ENCODE measurements at places on chromosomes 7 and 10.
A peak's percentile ranks its signal among the peaks of the same experiment; 100 is the strongest.

DNA sequence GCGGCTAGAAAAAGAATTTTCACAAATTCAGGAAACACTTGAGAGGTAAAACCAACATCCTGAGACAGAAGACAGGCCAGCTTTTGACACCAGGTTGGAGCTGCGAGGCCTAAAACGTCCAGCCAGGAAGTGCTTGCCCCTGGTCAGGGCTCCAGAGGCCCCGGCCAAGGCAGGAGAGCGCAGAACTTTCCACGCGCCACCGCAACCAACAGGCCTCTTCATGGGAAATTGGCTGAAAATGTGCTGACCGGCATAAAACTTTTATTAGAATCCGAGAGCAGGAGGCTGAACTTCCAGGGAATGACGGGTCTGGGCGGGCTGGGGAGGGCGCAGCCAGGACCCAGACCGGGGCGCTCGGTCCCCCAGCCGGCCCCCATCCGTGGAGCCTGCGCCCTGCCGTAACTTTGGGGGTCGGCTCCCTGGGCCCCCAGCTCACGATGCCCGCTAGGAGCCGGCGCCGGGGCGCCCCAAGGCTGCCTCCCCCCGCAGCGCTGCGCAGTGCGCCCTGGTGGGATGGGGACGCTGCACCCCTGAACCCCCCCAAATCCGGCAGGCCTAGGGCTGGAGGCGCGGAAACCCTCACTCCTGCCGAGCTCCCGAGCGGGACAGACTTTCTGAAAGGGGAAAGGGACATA, 414.0 kb upstream of the MKI67 start:
- no peak for DNase-seq

GRCh38 chr10:36181426-36182178, 539.5 kb upstream of the FZD8 start:
- peak; percentile 46 for DNase-seq

GRCh38 chr7:16063716-16064675, 357.3 kb downstream of the CRPPA start:
- no peak for DNase-seq

GRCh38 chr10:77381750-77382149, 255.9 kb downstream of the KCNMA1 start:
- no peak for DNase-seq

DNA sequence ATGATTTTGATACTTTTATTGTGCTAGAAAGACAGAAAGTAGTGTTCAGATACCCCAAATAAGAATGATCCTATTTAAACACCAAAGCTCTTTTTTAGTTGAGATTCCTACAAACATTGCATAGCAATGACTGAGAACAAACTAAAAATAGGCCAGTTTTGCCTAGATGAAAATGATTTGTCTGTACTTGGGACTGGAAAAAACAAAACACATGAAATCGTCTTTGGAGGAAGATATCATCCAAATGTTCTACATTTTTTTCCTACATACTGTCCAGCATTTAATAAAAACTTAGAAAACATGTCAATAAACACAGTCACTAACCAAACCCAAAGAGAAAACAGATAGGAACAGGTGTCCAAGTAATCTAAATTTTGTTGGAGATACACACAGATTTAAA, 111.6 kb upstream of the MEOX2 start:
- DNase-seq = no peak

- peak; percentile 4 for DNase-seq
Measured at GRCh38 chr7:45402480-45403218, 171.5 kb upstream of the ADCY1 start.

DNA sequence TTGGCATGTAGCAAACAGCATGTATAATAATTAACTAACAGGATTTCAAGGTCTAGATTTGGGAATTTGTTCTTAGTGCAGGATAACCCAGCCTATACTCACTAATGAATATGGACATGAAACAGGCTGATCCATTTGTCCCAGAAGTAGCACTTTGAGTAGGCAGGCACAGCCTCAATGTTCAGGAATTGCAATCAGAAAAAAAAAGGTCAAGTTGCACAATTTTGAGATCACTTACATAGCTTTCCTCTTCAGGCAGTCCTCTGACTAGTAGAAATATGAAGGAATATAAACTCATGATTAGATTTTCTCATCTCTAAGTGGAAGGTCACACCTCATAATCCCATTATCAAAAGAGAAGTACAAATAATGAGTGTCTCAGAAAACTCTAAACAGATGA, 921.4 kb upstream of the CELF2 start:
- DNase-seq = no peak

GRCh38 chr7:130141161-130141883, 63.9 kb downstream of the TMEM209 start:
- DNase-seq = no peak

DNA sequence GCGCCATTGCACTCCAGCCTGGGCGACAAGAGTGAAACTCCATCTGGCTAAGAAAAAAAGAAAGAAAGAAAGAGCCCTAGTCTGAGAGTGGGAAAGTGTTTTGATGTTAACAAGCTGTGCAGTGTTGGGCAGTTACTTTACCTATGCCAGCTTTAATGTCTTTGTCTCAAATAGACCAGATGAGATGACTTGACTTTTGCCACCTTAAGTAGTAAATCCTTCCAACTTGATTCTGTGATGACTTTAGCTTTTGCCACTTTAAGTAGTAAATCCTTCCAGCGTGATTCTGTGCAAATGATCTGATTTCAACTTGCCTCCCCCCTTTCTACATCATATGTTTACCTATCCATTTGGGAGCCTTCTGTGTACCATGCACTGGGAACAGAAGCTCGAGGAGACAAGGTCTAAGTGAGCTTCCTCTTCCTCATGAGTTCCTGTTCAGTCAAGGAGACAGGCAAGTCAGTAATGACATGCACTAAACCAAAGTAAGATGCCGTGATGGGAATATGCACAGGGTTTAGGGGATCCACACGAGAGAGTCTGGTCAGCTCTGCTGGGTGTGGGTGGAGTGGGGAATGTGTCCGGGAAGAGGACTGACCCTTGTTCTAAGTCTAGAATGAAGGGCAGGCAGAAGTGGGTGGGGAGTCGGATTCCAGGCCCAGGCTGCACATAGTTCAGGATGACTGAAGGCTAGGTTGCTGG, 17.2 kb downstream of the INPP5F start:
- no peak for DNase-seq

GRCh38 chr10:97011397-97011796, 174.4 kb downstream of the SLIT1 start:
- DNase-seq = no peak

- DNase-seq = no peak
Measured at GRCh38 chr7:94276795-94277194, 117.9 kb upstream of the COL1A2 start.

GRCh38 chr7:55483046-55483445, 89.3 kb downstream of the VOPP1 start:
- no peak for DNase-seq

- DNase-seq = no peak
Measured at GRCh38 chr7:41385996-41386395, 316.9 kb downstream of the INHBA start.

- no peak for DNase-seq
Measured at GRCh38 chr10:96263176-96263575, 8.2 kb downstream of the BLNK start.

DNA sequence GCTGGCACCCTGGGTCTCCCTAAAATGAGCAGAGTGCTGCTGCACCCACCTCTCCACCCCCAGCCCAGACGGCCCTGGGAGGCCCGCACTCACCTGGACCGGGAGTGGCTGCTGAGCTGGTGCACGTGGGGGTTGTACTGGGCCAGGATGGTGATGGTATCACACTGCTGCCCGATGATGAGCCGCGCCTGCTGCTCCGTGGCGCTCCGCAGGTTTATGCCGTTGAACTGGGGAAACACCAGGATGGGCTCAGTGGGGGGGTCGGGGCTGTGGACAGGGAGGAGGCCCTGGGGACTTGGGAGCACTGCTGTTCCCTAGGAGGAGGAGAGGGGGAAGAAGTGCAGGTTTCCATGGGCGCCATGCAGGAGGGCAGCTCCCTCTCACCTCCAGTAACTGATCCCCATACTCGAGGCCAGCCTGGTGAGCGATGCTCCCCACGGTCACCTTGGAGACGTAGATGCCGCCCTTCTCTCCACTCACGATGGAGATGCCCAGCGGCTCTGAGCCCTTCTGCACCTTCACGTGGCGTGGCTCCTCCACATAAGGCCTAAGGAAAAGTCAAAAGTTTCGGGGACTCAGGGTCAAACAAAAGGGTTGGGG, 114.6 kb downstream of the DLG5 start:
- DNase-seq = no peak

DNA sequence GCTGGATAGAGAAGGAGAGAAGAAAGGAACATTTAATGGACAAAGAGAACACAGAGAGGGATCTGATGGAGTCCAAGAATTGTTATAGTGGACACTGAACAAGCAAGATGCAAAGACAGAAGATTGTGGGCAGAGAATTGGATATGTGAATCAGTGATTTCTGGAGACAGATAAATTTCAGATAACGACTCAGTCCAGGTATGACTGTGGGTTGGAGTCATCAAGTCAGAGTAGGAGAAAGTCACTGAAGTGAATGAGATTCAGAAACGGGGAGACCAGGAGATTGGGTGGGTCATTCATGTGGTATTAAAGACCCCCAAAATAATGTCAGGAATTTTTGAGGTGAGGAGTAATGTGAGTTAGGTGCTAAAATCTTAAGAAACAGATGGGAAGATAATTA, 23.0 kb downstream of the ASB4 start:
- DNase-seq = no peak

DNA sequence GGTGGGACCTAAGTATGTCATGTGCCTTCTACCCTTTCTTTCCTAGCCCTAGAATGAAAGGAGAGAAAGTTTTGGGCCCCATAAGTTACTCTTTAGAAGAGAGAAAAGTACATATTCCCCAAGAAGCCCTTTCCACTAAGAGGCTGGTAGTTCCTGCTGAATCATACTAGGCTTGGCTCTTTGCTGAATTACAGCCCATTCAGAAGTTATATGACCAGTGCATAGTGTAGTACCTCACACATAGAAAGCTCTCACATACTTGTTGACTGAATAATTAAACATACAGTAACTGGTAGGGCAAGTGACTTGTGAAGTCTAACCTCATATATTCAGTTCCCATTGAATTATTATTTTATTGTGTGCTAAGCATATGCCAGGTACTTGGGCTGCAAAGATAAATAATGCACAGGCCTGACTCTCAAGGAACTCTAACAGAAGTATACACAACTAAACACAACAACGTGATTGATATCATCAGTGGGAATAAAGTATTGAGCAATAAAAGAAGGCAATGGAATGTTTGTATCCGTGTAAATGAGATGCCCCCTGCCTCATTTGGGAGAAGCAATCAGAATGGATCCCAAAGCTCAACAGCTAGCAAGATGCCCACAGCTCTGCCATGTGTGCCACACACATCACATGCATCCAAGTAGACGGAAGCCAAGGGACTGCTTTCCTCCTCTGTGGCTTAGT, 38.9 kb upstream of the UBN2 start:
- no peak for DNase-seq

DNA sequence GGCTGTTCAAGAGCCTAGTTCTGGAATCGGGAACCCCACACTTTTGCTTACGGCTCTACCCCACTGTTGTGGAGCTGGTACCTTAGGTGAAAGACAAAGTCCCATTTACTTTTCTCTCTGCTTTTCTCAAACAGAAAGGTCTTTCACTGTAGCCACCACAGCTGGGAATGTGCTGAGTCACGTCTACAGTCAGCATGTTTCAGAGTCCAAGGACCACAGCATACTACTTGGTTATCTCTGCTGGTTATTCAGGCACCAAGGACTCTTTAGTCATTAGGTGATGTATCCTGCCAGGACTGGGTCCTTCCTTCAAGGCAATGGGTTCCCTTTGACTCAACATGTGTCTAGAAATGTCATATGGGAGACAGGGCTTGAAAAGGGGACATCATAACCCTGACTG, 266.8 kb upstream of the STEAP1 start:
- DNase-seq = no peak

DNA sequence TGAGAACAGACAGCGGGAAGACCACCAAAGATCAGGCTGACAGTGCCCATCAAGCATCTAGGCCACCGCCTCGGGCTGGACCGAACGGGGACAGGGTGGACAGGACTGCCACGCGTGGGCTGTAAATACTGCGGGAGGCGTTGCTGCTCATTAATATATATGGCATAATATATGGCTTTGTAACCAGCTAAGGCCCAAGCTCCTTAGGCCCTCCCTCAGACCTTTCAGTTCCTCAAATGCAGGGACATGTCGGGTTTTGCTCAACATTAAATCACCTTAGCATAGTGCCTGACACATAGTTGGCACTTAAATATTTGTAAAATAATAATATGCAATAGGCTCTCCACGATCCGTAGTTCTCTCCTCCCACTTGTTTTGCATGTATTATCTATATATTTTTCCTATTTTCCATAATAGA, 402 bp upstream of the TMEM168 start:
- no peak for DNase-seq

DNA sequence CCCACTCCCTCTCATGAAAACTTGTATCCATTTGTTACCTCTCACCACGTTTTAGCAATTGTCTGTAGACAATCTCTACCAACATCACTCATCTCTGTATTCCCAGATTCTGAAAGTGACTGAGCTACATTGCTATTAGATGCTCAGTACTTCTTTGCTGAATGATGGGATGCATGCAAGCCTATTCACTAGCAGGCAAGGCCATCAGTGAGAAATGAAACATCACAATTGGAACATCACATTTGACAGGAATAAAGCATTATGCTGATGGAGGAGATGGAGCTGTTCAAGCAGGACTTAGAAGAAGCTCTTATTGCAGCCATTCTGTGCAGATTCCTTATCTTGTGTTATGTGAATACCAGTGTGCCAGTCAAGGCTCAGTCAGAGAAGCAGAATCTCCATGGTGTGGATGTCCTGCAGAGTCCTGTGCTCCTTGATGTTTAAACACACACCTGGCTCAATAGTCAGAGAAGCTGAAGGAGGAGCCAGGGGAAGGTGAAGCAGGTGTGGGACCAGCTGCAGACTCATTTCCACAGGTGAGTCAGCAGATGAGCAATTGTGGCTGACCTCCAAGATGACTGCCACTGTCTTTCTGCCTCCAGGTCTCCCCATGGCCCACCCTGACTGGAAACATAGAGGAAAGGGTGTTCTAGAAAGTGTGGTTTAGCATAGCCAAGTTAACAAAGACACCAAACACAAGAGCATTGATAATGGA, 965.5 kb downstream of the GRID1 start:
- DNase-seq = no peak

- DNase-seq = no peak
Measured at GRCh38 chr7:129780974-129781927, 169.7 kb downstream of the NRF1 start.

GRCh38 chr7:106766551-106766950, 98.5 kb upstream of the PIK3CG start:
- DNase-seq = no peak
